Mammary epithelial cell (primary cell): ENCODE measurements at places on chromosomes 1 and 21. TPM values are rescaled to one million over a fixed set of nuclear protein-coding genes. Genes with fewer than 3 reads are reported as not detected.

The CCDC30 gene
- 0.66 and 1.4 TPM in 2 replicates for total RNA-seq

GRCh38 chr1:153734396-153735089 is 6.7 kb downstream of the INTS3 start:
- no peak for DNase-seq

The ADAMTS1 gene
- total RNA-seq, result 61.9 and 179 TPM in 2 replicates

- DNase-seq, result no peak
Measured at GRCh38 chr21:45931397-45931969, 50.1 kb upstream of the COL6A1 start.

The LINGO4 gene
- total RNA-seq, result not detected in 2 replicates

The TFF3 gene
- not detected in 2 replicates for total RNA-seq

GRCh38 chr1:61097317-61097716 is 15.0 kb downstream of the NFIA start:
- DNase-seq, result peak; percentile 71

- peak; percentile 22 for DNase-seq
Measured at GRCh38 chr1:5744911-5745799, 247.1 kb downstream of the NPHP4 start.

DNA sequence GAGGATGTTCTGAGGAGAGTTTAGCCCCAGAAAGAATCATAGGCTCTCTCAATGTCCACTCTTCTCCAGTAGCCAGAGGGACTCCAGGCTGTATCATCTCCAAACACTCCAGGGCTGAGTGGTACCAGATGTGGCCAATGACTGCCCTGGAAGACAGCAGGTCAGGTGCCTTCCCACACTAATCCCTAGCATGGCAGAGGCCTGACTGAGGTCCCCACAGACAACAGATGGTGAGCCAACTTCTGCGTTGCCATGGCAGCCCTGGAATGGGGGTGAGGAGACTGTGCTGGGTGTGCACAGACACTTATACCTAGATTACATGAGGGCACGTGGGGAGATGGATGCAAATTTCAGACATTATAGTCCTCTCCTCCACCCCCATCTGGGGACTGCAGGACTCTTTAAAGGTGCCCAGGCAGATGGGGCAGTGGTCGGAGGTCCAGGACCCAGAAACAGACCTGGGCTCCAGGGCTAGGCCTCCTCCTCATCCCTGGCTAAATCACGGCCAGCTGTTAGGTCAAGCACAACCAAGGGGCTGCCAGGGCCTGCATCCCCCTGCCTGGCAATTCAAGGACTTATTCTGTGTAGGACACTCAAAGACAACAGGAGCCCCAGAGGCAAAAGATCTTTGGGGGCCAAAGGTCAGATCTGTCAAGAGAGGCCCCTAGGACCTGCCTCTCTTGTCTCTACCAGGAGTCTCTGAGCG is 42.9 kb downstream of the CAMK2N1 start:
- no peak for DNase-seq

GRCh38 chr1:186679924-186680244 is 339 bp downstream of the PTGS2 start:
- DNase-seq, result no peak

DNA sequence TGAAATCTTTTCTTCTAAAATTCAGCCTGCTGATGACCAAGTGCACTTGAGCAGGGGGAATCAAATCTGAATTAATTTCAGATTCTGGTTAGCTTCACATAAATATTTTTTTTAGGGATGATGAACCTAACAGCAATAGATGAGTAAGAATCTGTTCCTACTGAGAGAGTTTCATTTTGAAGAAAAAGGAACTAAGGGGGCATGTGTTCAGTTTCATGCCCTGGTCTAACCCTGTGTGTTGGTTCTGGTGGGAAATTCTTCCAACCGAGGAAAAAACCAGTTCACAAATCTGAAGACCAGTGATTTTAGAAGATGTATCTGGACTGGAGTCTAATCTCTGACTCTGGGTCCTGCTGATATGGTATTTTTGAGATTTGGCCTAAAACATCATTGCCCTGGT is 13.7 kb downstream of the SELL start:
- DNase-seq, result no peak

The MASP2 gene
- not detected for total RNA-seq

The RC3H1 gene
- 22.0 and 22.4 TPM in 2 replicates for total RNA-seq

- no peak for DNase-seq
Measured at GRCh38 chr1:172704001-172704400, 45.1 kb downstream of the FASLG start.

DNA sequence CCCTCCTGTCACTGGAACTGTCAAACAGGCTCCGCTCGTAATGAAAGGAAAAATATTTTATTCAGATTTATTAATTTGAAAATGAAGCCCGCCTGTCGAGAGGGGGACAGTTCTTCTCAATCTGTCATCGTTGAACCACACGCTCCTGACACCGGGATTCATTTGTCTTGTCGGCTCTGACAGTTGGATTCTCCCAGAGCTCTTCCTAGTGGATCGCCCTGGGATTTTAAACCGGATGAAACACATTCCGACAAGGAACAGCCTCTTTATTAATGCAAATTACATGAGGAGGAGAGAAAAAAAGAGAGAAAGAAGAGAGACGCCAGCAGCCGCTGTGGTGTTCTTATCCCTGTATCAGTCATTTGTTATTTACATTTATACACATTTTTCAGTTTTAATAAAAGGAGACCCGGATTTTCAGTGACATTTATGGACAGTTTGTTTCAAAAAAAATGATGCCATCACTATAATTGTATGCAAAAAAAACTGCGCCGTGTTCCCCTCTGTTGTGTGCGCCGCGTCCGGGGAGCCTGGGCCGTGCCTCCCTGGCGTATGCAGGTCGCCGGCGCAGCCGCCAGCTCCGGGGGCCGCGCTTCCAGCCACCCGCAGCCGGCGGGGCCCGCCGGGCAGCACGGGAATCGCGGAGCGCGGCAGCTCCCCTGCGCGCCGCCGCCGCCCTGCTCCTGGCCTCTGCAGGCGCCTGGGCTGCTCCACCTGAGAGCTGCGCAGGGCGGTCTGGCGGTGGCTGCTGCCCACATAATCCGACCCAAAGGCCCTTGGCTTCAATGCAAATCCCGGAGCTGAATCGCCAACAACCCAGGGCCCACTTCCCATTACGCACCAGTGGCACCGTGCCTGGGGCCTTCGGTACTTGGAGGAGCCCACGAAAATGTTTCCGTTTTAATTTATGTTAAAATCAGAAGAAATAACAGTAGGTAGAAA is 237.9 kb upstream of the PBX1 start:
- DNase-seq, result no peak

- no peak for DNase-seq
Measured at GRCh38 chr21:18772897-18773296, 369.3 kb upstream of the TMPRSS15 start.

- DNase-seq, result peak; percentile 11
Measured at GRCh38 chr1:237705462-237705861, 185.3 kb downstream of the ZP4 start.

DNA sequence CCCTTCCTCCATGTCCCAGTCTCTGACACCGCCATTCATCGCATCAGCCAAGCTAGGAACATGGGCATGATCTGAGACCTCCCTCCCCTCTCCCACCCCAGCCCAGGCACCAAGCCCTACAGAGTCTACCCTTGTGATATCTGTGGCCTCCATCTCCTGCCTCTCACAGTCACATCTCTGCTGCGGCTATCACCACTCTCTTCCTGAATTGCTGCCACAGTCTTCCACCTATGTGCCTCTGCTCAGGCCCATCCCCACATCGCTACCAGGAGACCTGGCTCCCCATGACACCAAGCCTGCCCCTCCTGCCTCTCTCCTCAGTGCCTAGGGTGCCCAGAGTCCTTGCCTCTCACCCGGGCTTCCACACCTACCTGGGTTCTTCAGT is 82.7 kb upstream of the BCAR3 start:
- no peak for DNase-seq

GRCh38 chr1:79745929-79746328 is 739.4 kb upstream of the ADGRL4 start:
- peak; percentile 4 for DNase-seq

The FAM177B gene
- total RNA-seq, result not detected in 2 replicates

GRCh38 chr21:25895565-25896205 is 160.9 kb downstream of the GABPA start:
- DNase-seq, result peak; percentile 21

GRCh38 chr1:55560266-55560665 is 345.1 kb upstream of the USP24 start:
- no peak for DNase-seq
